ENCODE measurements at places on chromosomes 16 and 17.

DNA sequence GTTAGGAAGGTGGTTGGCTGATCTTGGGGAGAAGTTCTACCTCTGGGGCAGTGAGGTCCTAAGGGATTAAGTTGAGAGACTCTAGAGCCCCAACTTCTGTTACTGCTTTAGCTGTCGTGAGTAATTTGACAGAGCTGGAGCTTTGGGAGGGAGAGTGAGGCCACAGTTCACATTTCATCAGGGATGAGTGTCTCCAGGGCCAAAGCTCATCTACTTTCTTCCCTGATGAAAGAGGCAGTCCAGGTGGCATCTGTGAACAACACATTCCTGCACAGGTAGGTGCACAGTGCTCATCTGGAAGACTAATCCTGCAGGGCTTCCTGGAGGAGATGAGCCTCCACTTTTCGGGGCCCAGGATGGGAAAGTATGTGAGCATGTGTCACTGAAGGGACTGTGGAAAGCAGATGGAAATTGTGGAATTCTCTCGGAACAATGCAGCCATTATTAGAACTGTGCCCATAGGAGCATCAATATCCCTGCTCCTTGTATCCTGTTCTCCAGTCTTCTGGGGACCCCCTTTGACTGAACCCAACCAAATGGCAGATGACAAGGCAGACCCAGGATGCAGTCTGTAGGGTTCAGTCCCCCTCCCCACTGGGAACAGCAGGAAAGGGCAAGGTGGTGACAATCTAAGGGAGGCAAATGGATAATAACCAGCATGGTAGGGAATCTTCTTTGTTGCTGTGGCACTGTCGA is 9.0 kb downstream of the DYNLL2 start:
- no peak for DNase-seq

GRCh38 chr17:47978324-47978723 is 7.4 kb downstream of the CDK5RAP3 start:
- DNase-seq: peak; percentile 25

DNA sequence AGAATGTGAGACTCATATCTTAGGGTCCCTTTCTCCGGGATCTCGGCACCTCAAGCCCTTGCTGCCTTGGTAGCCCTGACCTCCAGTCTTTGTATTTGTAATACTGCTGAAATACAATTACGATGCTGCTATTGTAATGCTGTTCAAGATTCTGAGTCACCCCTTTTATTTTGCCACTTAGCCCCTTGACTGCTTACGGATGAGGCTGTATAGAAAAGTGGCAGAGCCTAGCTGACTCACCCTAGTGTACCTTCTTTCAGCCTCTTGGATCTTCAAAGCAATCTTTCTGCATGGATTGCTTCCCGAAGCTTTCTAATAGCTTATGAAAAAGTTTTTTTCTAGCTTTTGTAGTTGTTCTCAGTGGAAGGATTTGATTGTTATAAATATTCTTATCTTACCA is 187.9 kb downstream of the KCNJ2 start:
- no peak for DNase-seq

DNA sequence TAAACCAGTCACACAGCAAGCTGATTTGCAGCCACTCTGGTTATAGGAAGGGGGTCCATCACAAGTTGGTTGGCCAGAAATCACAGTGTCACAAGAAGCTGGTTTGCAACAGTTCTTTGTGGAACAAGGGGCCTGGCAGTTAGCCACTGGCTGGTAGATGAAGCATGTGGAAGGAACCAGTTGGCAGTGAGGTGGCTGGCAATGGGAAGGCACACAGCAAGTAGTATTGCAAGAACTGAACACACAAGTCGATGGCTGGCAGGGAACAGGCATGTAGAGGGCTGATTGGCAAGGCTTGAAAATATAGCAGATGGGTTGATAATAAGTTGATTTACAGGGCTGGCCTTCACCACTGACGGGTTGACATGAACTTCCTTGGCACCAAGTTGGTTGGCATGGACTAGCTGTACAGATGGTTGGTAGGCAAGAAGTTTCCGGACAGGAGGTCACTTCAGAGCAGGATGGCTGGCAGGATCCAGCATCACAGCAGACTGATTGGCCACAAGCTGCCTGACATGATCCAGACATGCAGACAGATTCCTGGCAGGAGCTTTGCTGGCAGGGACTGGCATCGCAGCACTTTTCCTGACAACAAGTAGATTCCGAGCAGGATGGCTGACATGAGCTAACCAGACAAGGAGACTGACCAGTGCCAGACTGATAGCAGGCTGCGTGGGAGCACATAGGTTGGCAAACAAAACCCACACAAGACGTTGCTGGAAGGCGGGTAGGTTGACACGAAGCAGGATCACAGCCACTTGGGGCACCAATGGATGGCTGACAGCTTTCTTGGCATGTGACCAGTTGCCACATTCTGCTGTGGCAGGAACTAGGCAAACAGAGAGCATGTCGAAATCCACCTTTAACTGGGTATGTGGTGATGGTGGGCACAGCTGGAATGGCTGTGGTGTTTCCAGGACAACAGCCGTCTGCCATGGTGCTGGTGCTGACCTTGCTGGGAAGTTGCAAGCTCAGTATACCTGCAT is at the start of gene KRTAP29-1:
KRTAP29-1 (minus strand) TSS at position 936 of the 986 bp plus-strand sequence; CDS start at position 936, 0 bp downstream.
- no peak for DNase-seq

- no peak for DNase-seq
Observed at GRCh38 chr16:66605177-66605978, 874 bp downstream of the CMTM3 start.

Data from stimulated activated CD4-positive, alpha-beta T cell treated with anti-CD3 and anti-CD28 coated beads, Interleukin-12 subunit alpha, Interleukin-12 subunit beta, amount 100 ng/mL, for 48 hours (primary cell).